Mucosa of descending colon (tissue), 3 donors: ENCODE measurements at places on chromosomes 12 and 14. TPM values are rescaled to one million over a fixed set of nuclear protein-coding genes. Genes with fewer than 3 reads are reported as not detected.

Gene TTC9
- 0.54 TPM for total RNA-seq

Gene MGAT4C
- total RNA-seq: 0.35 TPM

Gene KRT79
- not detected for total RNA-seq

Gene AREL1
- total RNA-seq: 60.1 TPM

Gene ABCC9
- 7.3 TPM for total RNA-seq
